Stimulated activated CD4-positive, alpha-beta T cell treated with anti-CD3 and anti-CD28 coated beads, Interleukin-1b, Interleukin-23, amount 100 ng/mL, for 48 hours (primary cell): ENCODE measurements at places on chromosomes 13 and 19.

GRCh38 chr19:41872775-41873647 is 4.1 kb upstream of the CD79A start:
- DNase-seq: peak; percentile 54

DNA sequence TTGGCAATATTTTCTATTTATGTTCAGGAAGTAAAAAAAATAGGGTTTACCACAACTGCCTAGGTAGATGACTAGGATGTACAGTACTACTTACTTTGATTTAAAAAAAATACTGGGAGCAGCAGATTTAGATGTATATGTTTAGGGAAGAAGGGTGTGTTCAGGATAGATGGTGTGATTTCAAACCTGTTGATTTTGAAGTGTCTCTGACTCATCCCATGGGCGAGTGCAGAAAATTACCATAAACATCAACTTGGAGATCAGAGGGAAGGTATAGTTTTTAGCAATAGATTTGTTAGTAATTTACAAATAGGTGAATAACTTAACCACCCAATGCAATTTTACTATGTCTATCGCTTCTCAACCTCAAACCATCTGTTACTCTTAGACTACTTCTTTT is 214.8 kb downstream of the NDFIP2 start:
- DNase-seq: no peak

- DNase-seq: no peak
Observed at GRCh38 chr19:49061445-49061844, 3.2 kb downstream of the NTF4 start.

GRCh38 chr19:17830567-17831418 is 9.5 kb upstream of the INSL3 start:
- peak; percentile 77 for DNase-seq

DNA sequence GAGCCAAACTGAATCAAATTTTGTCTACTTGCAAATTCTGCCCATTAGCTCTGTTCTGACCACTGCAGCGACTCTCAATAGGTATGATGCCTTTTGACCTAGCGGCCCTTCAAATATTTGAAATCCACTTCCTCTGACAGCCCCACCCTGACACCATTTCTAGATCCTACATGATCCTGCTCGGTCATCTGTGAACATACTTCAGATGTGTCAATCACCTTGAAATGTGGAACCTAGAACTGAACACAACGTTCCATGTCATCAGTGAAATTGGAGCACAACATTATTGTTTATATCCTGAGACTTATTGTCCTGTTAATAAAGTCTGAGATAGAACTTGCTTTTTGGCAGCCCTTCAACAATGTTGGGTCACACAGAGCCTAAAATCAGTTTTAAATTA is 98.2 kb downstream of the UBL3 start:
- no peak for DNase-seq

DNA sequence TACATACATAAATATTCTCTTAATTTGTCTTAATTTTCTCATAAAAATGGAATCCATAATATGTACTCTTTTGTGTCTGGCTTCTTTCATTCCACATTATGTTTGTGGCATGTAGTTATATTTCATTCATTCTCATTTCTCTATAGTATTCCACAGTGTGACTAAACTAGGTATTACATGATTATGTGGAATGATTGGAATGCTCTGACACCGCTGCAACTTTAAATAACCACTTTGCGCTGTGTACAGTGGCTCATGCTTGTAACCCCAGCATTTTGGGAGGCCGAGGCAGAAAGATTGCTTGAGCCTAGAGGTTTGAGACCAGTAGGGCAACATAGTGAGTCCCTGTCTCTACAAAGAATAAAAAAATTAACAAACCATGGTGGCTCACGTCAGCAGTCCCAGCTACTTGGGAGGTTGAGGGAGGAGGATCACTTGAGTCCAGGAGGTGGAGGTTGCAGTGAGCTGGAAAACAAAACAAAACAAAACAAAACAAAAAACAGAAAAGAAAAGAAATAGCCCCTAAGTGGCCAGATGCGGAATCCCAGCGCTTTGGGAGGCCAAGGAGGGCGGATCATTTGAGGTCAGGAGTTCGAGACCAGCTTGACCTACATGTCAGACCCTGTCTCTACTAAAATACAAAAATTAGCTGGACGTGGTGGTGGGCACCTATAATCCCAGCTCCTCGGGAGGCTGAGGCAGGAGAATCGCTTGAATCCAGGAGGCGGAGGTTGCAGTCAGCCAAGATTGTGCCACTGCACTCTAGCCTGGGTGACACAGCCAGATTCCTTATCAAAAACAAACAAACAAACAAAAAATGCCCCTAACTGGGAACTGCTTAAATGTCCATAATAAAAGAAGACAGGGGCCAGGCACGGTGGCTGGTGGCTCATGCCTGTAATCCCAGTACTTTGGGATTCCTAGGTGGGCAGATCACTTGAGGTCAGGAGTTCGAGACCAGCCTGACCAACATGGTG is 8.0 kb upstream of the SAE1 start:
- no peak for DNase-seq

DNA sequence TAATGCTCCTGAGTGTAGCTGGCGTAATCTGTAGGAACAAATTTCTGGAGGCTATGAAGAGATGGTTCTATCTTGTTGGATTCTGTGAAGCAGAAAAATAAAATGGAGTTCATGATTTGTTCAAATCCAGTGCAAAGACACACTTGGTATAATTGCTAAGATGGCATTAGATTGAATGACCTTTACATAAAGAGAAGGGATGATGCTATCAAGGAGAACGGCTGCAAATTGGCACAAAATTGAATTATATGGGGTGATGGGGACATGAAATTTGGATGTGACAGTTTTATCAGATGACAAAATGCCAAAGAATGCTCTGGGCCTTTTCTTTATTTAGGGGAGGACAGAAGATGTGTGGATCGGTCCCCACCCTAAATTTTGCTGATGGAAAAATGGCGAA is 4.0 kb downstream of the METTL21C start:
- DNase-seq: no peak

GRCh38 chr19:46603195-46603637 is 2.1 kb downstream of the CALM3 start:
- DNase-seq: no peak
